ENCODE measurements at places on chromosomes 3 and 15.

DNA sequence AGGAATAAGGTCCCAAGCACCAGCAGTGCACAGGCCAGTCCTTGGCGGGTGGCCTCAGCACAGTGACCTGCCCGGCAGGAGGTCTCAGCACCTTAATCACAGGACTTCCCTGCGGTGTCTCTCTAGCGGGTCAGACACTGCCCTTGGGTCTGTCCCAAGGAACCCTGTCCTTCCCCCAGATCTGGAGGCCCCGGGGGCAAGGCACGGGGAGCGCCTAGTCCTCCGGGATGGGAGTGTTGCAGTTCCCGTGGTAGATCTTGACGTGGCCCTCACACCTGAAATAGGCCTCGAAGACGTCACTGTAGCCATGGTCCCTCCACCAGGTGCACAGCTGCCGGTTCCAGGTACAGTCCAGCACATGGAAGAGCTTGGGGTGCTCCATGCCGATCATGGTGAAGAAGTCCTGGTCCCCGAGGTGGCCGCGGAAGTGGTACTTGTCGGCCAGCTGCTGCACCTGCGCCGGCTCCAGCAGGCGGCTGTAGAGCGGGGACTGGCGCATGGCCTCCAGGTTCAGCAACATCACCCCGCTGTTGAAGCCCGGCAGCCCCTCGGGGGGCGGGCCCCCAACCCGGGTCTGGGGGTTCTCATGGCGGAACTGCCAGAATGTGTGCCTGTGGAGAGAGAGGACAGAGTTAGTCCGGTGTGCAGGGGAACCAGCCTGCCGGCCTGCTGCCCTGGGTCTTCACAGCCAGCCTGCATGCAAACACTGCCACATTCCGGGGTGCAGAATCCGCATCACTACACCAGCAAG lies 201.3 kb downstream of the XXYLT1 start:
- no peak for DNase-seq

- DNase-seq, result no peak
Measured at GRCh38 chr3:23240171-23240785, 37.2 kb downstream of the UBE2E2 start.

DNA sequence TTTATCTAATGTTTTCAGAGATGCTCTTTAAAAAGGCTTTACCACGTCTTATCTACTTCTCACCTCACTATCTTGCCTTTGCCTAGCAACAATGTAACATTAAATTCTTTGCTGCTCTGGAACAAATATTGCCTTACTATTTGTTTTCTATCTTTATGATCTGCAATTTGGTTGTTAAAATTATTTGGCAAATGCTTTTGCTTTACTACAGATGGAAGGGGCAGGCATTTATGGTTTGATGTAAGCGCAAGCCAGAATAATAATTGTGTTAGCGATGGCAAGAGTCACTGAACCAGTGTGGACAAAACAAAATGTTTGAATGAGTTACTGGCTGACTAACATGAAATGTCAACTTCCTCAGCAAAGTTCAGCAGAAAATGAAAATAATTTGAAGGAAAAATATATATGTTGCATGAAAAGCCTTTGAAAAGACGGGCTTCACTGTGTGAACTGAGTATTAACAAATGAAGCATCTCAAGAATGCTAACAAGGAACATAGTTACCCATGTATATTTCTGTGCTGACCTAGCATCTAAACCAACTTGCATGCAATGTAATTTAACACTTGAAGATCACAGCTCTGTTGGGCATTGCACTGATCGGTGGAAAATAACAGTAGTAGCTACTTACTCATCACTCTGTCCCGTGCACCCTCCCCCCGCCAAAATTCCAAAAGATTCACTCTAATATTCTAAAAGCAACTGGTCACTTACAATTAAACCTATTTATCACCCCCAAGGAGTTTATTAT lies 454.0 kb upstream of the ARHGEF26 start:
- no peak for DNase-seq

- DNase-seq, result no peak
Measured at GRCh38 chr3:34727700-34728099, 911.6 kb upstream of the ARPP21 start.

DNA sequence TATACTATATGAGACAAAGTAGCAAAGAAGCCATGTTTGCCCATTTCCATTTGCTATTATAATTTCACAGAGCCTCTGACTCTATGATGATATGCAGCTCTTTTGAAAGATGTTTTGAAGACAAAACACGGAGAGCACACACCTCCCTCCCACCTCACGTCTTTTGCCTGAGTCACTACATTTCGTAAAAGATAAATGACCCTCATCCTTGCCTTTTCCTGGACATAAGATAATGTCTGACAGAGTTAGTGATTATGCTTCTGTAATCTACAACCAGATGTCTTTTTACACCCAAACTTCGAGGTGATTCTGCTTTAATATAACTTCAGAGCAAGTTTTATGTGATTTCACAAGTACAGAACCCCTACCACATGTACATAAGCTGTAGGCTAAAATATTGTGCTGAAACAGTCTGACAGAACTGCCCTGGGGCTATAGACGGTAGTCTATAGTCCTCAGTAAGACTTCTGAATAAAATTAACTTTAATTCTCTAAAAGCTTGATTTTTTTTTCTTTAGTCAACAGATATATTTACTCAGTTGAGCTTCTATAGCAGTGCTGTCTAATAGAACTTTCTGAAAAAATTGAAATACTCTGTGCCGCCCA lies 99.9 kb downstream of the CD200R1L start:
- no peak for DNase-seq

GRCh38 chr3:100993309-100993708 lies at the start of gene ABI3BP:
TSS of gene ABI3BP (minus strand) at chr3:100993421. CDS start at chr3:100993384, 37 bp downstream.
- no peak for DNase-seq

DNA sequence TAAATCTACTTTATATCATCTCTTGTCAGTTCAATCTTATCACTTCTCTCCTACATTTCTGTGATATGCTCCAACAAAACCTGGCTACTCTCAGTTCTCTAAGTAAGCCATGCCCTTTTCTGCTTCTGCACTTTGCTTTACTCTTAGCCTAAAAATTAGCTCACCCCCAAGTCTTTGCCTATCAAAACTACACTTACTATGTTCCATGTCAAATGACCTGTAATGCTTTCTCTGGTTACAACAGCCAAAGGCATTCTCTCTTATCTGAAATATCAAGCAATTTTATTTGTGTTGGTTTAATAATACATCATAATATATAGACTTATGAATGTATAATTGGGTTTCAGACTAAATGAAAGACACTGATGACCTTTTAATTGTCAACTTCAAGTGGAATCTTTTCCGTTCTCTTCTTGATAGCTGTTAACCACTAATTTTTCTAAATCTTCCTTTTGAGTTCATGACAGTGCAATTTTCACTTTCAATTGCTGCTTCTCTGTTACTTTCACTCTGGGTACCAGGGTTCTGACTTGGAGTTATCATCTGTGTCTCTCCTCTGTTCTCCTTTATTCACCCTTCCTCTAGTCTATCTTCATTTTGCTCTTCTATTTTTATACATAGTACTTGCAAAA lies 619.0 kb upstream of the GOLIM4 start:
- DNase-seq, result no peak

DNA sequence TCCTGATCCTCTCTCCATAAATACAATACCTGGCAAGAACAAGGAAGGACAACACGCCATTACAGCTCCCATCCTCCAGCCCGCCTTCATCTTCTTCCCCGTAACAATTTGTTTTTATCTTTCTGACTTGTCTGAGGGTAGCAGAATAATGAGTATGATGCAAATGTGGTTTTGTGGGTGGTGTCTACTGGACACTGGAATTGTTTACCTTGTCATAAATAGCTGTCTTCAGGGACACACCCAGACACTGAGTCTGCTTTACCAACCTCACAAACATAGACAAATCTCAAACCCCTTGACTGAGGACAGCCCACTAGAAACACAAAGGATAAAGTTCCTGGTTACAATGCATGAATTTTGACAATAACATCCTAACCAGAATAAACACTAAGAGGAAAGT lies 13.4 kb downstream of the WDR72 start:
- DNase-seq, result no peak

- DNase-seq, result no peak
Measured at GRCh38 chr3:193686665-193687483, 93.9 kb downstream of the OPA1 start.

- DNase-seq, result no peak
Measured at GRCh38 chr15:88982304-88982945, 69.2 kb upstream of the MFGE8 start.

- DNase-seq, result peak; percentile 27
Measured at GRCh38 chr15:92617549-92618520, 37.7 kb downstream of the FAM174B start.

- DNase-seq, result no peak
Measured at GRCh38 chr3:156158656-156159295, 38.4 kb downstream of the KCNAB1 start.

DNA sequence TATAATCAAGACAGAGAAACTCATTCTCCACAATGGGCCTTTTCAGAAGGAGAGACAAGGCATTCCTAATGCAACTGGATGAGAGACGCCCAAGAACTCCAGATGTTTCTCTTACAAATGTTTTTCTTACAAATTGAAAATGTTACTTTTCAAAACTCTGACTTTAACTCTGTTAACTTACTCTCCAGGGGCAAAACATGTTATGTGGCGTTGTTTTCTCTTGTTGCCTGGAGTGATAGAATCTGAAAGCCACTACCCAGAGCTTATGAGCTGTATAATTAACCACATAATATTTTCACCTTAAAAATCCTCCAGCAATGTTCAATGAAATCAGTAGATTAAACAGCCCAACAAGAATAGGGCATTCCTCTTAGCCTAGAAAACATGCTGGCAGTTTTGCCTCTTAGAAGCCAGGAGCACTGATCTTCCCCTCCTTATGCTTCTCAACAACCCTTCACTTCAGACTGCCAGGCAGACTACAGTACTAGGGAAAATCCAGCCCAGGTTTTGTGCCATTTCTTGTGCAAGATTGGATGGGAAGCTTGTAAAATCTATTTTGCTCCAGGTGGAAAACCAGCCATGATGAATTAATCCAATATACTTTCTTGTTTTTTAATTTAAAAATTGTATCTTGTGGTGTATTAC lies 186.7 kb upstream of the GADL1 start:
- DNase-seq, result no peak

DNA sequence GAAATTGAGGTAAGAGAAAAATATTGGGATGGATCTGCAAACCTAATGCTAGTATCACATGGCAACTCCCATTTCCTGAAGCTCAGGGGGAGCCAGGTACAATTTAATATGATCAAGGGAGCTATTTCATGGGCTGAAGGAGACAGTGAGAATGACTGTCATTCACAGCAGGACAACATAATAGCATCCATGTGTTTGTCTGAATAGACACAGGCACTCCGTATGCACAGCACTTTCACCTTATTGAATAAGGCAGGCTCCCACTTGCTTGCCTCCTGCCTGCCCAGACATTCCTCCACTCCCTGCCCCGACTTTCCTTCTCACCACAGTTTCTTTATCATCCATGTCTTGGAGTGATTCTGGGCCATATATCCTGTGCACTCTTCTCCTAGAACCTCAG lies 156.6 kb upstream of the SLC24A5 start:
- no peak for DNase-seq

DNA sequence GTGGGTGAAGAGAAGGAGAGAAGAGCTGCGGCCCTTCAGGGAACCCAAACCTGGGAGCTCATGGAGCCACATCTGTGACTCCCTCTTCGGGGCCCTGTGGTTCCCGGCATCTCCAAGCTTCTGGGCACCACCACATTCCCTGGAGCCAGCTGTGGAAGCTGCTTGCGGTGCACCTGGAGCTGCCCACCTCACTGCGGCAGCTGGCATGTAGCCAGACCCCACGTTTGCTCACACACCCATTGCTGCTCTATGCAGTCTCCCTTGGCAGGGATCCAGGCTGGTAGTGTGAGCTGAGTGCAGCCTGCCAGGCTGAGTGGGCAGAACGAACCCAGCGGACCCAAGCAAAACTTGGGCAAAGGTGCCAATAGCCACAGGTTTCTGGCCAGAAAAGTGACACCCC lies 16.8 kb upstream of the PLA2G4E start:
- DNase-seq, result no peak

- no peak for DNase-seq
Measured at GRCh38 chr15:41263891-41264351, 32.9 kb downstream of the CHP1 start.

DNA sequence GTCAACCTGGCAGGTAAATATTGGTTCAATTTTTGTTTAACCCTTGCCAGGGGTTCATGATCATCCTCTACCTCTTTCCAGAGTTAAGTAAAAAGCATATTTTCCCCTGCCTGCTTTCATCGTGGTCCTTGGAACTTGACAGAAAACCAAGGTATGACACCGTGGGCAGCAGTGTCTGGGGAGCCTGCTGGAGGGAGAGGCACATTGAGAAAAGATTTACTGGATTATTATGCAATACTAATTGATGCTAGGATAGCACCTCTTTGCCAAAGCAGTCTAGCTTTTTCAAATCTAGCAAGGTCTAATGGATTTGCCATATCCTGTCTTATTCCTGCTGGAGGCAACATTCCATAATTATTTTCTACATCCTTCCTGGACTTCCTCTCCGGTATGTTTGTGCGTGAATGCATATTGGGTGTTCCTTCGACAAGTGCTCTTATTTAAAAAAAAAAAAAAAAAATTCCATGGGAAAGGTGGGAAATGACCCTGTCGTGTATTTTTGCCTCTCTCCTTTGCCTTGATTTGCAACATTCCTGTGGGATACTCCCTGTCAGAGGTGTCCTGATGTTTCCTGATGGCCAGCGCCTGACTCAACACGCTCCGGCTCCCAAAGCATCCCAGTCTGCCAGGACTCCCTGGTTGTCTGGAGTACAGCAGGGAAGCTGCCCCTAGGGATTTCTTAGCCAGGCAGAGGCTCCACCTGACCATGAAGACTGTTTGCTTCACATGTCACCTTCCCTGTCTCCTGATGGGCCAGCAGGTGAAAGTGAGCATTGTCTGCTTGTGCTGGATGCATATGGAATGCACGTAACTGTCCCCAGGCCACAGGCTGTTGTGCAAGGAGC lies 6.3 kb downstream of the BHLHE40 start:
- DNase-seq, result no peak

DNA sequence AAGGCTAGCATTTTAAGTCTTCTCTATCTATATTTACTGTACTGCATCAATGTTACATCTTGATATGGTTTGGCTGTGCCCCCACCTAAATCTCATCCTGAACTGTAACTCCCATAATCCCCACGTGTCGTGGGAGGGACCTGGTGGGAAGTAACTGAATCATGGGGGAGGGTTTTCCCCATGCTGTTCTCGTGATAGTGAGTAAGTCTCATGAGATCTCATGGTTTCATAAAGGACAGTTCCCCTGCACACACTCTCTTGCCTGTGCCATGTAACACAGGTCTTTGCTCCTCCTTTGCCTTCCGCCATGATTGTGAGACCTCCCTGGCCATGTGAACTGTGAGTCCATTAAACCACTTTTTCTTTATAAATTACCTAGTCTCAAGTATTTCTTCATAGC lies 161.5 kb downstream of the TBC1D5 start:
- no peak for DNase-seq

DNA sequence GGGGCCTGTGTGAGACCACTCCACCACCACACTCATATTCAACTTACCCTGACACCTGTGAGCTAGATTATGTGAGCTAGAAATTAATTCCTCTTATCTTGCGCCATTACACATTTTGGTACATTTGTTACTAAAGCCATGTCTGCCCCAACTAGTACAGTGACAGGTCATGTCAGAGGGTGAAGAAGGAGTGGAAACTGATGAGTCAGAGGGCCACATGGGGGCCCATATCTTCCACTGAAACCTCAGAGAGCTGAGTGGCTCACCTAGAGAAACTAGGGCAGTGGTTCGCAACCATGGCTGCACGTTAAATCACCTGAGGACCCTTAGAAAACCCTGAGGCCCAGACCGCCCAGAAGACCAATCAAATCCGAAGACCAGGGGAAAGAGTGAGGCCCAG lies 15.7 kb upstream of the MEF2A start:
- no peak for DNase-seq

- no peak for DNase-seq
Measured at GRCh38 chr3:11033871-11034270, 41.3 kb downstream of the SLC6A1 start.

All from progenitor cell of endocrine pancreas (in vitro differentiated cells).